Stimulated activated CD4-positive, alpha-beta T cell treated with anti-CD3 and anti-CD28 coated beads, Interleukin-1b, Interleukin-23, amount 100 ng/mL, for 1 hour (primary cell): ENCODE measurements at places on chromosomes 16 and 17.

- DNase-seq: no peak
These were observed 26.1 kb downstream of the TEX2 start for GRCh38 chr17:64236827-64237403.

GRCh38 chr17:7281953-7282751 lies 634 bp downstream of the SLC2A4 start:
- no peak for DNase-seq

DNA sequence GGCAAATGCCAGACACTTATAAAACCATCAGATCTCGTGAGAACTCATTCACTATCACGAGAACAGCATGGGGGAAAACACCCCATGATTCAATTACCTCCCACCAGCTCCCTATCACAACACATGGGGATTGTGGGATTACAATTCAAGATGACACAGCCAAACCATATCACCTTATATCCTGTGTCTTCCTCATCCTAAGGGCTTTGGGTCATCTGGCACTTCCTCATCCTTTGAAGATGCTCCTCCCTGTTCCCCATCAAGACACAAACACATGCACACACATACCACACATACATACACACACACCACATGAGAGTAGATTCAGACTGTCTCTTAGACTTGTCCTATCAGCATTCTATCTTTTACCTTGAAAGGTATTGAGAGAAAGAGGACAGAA lies 2.8 kb upstream of the PMFBP1 start:
- no peak for DNase-seq

- no peak for DNase-seq
These were observed 333.1 kb downstream of the CPPED1 start for GRCh38 chr16:12470311-12471229.
